ENCODE measurements at places on chromosomes 2 and 18. TPM values are rescaled to one million over a fixed set of nuclear protein-coding genes. Genes with fewer than 3 reads are reported as not detected.

AMER3 gene
- not detected for polyA plus RNA-seq

MC5R gene
- polyA plus RNA-seq, result not detected

RNMT gene
- polyA plus RNA-seq, result 13.2 TPM

LCT gene
- polyA plus RNA-seq, result 0.01 TPM

- no peak for DNase-seq
Measured at GRCh38 chr18:28714498-28714897, 537.6 kb upstream of the CDH2 start.

GRCh38 chr2:234686088-234686890, 189.4 kb upstream of the ARL4C start:
- DNase-seq, result peak; percentile 55

DNA sequence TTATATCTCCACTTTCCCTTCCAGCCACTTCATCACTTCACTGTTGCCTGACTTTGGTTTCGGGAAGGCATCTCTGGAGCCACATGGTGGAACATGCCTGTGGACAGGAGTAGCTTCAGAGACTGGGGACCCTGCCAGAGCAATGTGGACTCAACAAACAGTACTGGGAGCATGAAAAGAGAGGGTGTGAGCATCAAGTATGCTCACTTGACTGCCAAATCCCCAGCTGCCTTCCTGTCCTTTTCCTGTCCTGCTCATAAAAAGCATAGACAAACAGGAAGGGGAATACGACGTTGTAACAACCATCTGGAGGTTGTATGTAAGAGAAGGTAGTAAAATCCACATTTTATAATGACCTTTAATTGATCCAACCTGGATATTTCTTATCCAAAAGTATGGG, 61.3 kb upstream of the CSRNP3 start:
- no peak for DNase-seq

- DNase-seq, result no peak
Measured at GRCh38 chr2:127165539-127165935, 54.6 kb downstream of the CYP27C1 start.

DNA sequence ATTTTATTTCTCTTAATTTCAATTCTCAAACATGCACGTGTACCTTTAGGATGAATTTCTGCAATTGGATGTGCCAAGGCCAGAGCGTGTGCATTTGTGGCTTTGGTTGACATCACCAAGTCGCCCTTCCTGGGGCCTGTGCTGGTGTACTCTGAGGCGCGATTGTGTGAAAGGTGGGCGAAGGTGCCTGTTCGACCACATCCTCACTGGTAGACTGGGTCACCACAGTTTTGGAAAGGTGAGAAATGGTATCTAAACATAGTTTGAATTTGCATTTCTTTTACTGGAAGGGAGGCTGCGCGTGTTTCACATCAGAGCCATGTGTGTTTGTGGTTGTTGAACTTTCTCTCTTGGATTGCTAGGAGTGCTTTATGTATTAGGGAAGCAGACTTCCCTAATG, 89.8 kb downstream of the LDLRAD4 start:
- no peak for DNase-seq

- DNase-seq, result no peak
Measured at GRCh38 chr2:141105763-141106162, 1025.1 kb downstream of the LRP1B start.

- no peak for DNase-seq
Measured at GRCh38 chr2:192119536-192119935, 75.2 kb downstream of the TMEFF2 start.

DNA sequence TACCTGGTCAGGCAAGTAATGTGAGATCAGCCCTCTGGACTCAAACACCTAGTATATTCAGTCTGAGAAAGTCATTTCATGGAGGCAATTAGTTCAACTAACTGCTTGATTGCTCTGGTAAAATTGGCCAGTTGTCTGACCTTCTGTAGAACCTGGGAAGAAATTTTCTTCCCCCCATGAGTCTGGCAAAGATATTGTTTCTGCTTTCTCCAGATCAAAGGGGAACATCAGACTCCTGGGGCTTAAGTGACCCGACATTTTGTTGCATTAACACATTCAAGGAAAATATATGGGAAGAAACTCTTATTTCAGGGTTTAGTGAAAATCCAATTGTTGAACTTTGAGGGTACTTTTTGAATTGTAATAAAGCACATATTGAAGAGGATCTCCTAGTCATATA, 375.1 kb downstream of the SUCLG1 start:
- DNase-seq, result no peak

DNA sequence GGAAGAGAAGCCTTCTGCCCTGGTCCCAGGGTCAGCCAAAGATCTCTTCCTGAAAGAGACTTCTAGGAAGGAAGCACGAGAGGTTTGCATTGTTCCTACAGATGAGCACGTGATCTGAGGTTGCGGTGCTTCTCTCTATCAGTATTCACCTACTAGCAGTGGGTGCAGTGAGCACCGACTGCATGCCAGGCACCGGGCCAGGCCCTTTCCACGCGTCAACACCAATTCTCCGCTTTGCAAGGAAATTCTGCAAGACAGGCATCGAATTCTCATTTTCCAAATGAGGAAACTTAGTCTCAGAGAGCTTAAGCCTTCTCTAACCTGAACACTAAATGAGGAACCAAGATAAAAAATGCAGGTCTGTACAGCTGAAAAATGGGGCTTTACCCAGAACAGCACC, 151.5 kb upstream of the MYCN start:
- DNase-seq, result no peak

GRCh38 chr2:239142296-239142695, 258.5 kb downstream of the HDAC4 start:
- no peak for DNase-seq
